ENCODE measurements at places on chromosomes 1 and 21.
A peak's percentile ranks its signal among the peaks of the same experiment; 100 is the strongest.

DNA sequence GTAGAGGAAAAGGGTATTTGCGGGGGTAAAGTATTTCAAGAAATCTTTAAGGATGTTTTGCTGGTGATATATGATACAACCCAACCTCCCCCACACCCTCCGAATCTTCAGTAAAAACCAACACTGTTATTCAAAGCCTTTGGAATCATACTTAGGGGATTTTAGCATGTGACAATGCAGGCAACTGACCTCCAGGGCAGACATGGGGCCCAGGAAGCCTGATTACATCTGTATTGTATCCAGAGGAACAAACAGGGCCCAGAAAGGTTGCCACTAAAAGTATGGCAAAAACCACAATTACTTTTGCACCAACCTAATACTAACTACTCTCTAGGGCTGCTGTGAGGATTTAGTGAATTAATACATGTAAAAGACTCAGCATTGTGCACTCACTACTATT lies 43.9 kb upstream of the CNN3 start:
- peaks cover 2% of the 10 kb centered on the region for H3K36me3 ChIP-seq
- H3K4me1 ChIP-seq, result peaks cover 3% of the 10 kb centered on the region
- H3K27me3 ChIP-seq, result no peaks in the 10 kb centered on the region
- no peak for DNase-seq
- H3K27ac ChIP-seq, result no peak overlapping the region
- H3K4me3 ChIP-seq, result no peak overlapping the region

DNA sequence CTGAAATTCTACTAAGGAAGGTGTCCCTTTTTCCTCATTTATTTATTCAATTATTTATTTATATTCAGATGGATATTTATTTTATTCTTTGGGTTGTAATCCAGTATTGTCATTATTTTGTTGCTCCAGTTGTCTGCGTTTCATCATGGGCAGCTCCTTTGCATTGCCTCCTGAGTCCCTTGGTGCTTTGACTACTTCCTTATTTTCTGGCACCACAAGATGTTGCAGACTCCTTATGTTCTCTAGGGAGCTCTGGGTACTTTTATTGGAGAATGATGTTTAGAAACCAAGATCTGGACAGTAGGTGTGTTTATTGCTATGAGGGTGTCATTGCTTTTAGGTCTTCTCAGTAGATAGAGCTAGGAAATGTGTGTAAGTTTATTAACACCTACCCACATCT lies 59.9 kb upstream of the ERRFI1 start:
- DNase-seq, result no peak
- H3K27ac ChIP-seq, result no peak overlapping the region
- no peaks in the 10 kb centered on the region for H3K36me3 ChIP-seq
- H3K4me1 ChIP-seq, result no peaks in the 10 kb centered on the region

DNA sequence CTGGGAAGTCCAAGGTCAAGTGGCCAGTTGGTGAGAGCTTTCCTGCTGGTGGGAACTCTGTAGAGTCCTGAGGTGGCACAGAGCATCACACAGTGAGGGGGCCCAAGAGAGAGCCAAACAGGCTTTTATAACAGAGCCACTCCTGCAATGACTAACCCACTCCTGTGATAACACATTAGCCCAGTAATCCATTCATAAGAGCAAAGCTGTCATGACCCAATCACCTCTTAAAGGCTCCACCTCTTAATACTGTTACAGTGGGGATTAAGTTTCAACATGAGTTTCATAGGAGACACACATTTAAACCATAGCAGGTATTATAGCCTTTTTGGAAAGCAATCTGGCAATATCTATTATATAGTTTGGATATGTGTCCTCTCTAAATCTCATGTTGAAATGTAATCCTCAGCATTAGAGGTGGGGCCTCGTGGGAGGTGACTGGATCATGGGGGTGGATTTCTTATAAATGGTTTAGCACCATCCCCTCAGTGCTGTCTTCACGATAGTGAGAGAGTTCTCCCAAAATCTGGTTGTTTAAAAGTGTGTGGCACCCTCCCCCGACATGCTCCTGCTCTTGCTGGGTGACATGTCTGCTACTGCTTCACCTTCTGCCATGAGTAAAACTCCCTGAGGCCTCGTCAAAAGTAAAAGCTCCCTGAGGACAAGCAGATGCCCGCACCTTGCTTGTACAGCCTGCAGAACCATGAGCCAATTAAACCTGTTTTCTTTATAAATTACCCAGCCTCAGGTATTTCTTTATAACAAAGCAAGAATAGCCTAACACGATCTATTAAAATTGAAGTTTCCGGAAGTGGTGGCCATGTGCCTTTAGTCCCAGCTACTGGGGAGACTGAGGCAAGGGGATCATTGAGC lies 64.5 kb downstream of the CD58 start:
- peaks cover 14% of the 10 kb centered on the region for H3K36me3 ChIP-seq
- no peak for DNase-seq

DNA sequence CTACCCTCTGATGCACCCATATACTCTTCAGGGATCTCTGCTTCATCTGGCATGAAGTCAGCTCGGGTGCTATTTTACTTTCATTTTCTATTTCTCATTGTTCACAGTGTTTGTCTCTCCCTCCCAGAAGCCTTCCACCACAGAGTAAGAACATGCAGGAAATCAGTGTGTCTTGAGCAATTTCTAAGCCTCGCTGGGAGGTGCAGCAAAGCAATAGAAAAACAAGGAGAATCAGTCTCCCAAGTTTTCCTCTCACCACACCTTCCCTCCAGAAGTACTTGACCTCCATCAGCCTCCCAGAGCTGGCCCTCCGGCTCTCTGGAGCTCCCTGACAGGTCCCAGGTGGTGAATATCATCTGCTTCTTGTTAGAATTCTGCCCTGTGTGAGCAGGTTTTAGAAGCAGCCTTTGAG lies 594.7 kb upstream of the CAMK1G start:
- peaks cover 10% of the 10 kb centered on the region for H3K4me1 ChIP-seq
- peak; percentile 2 for DNase-seq
- H3K27ac ChIP-seq, result peak overlapping the region; percentile 87

DNA sequence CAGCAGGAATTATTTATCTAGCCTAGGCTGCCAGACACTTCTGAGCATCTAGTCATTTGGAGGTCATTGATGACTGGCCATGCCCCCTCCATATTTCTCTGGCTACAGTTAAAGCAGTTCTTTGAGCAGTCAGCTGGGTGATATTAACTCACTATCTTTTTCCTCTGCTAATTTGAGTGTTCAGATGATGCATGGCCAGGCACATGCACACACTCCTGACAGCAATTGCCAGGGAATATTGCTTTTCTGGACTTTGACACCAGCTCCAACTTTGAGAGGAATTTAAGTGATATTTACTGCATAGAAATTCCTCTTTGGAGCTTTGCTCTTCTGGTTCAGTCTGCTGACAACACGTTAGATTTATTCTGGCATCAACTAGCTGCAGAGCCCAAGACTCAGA lies 52.6 kb downstream of the CD247 start:
- peak overlapping the region; percentile 24 for H3K27ac ChIP-seq
- DNase-seq, result no peak
- H3K4me3 ChIP-seq, result no peak overlapping the region
- H3K36me3 ChIP-seq, result peaks cover 81% of the 10 kb centered on the region

DNA sequence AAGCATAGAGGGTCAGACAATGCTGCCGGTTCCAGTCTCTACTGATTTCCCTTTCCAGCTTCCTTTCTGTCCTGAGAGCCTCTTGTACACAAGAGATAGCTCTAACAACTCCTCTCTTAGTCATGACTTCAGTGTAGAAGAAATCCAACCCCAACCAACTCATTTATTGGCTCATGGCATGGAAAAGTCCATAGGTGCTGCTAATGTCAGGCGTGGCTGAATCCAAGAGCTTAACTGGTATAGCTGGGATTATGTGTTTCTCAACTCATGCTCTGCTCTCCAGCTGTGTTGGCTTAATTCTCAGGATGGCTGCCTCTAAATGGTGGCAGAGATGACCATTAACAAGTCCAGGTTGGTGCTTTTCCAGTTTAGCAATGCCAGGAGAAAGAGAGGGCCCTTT lies 12.4 kb upstream of the THRAP3 start:
- peaks cover 4% of the 10 kb centered on the region for H3K36me3 ChIP-seq
- no peaks in the 10 kb centered on the region for H3K4me1 ChIP-seq
- H3K27me3 ChIP-seq, result no peaks in the 10 kb centered on the region
- DNase-seq, result no peak
- H3K4me3 ChIP-seq, result no peak overlapping the region

DNA sequence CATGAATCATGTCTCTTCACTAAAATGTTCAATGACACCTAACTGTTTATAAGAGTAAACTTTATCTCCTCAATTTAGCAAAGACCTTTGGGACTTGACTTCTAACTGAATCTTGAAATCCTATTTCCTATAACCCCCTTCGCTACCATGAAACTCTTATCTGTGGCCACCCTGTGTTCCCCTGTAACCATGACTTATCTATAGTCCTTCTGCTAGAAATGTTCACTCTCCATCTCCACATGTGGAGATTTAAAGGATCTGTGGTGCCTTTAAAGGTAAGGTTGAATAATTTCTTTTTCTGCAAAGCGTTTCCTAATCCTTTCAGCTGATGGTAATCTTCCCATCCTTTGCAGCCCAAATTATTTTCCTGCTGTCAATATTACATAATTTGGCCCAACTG lies 436.3 kb upstream of the RUNX1 start:
- H3K27ac ChIP-seq, result no peak overlapping the region
- peaks cover 54% of the 10 kb centered on the region for H3K27me3 ChIP-seq
- H3K36me3 ChIP-seq, result no peaks in the 10 kb centered on the region
- no peak for DNase-seq

GRCh38 chr1:102776071-102776470 lies 332.3 kb downstream of the COL11A1 start:
- DNase-seq, result no peak
- H3K4me3 ChIP-seq, result no peak overlapping the region
- H3K36me3 ChIP-seq, result no peaks in the 10 kb centered on the region
- no peaks in the 10 kb centered on the region for H3K27me3 ChIP-seq

DNA sequence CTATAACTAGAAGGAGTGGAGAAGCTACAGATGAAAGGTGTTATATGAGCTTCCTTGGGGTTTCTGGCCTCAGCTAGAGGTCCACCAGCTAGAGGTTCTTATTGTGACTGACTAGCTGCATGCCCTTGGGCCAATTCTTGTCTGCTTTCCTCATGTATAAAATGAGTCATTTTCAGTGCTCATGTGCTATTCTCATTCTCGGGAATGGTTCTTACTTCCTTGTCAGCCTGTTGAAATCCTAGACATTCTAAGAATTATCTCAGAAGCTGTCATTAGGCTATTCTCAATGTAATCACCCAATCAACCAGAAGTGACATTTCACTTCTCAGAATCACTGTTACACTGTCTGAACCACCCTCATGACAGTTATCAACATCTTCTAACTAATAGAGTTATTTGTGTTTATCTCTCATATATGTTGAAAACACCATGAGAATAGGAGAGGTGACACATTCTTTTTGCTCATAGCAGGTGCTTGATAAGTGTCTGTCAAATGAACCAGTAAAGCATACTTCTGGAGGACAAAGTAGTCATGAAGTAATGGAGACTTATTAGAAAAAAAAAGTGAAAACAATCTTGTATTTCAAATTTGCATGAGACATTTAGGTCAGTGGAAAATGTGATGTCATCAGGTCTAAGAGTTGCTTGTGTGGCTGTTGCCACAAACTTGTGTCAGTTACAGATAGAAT lies 122.8 kb upstream of the IVNS1ABP start:
- H3K27me3 ChIP-seq, result no peaks in the 10 kb centered on the region
- peaks cover 4% of the 10 kb centered on the region for H3K4me1 ChIP-seq
- DNase-seq, result no peak
- H3K4me3 ChIP-seq, result no peak overlapping the region
- H3K27ac ChIP-seq, result no peak overlapping the region

- H3K4me3 ChIP-seq, result peak overlapping the region; percentile 79
- H3K36me3 ChIP-seq, result peaks cover 4% of the 10 kb centered on the region
- peaks cover 64% of the 10 kb centered on the region for H3K27me3 ChIP-seq
- peak overlapping the region; percentile 17 for H3K27ac ChIP-seq
- DNase-seq, result no peak
Measured at GRCh38 chr1:228445843-228446650, 29.4 kb upstream of the TRIM17 start.

DNA sequence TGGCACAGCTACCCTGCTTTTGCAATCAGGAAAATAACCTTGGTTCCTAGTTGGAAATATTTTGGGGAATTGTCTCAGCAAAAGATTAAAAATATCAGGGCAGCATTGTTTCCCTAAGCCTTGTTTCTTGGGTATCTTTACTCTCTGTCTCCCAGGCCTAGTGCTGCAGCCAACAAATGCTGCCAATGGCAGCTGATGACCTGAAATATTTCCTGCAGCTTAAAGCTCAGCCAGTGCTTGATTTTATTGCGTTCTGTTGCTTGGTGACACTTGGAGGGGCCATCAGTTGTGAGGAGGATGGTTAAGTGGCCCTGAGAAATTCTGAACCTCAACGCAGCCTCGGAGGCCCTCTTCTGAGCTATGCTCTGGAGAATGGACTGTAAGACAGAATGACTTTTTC lies 59.4 kb upstream of the B3GALT5 start:
- no peak overlapping the region for H3K4me3 ChIP-seq
- peaks cover 13% of the 10 kb centered on the region for H3K27me3 ChIP-seq
- no peak overlapping the region for H3K27ac ChIP-seq
- no peaks in the 10 kb centered on the region for H3K36me3 ChIP-seq
- no peaks in the 10 kb centered on the region for H3K4me1 ChIP-seq
- DNase-seq, result no peak

GRCh38 chr1:57296726-57297250 lies 127.1 kb downstream of the DAB1 start:
- H3K27ac ChIP-seq, result no peak overlapping the region
- DNase-seq, result no peak
- H3K36me3 ChIP-seq, result no peaks in the 10 kb centered on the region
- H3K4me3 ChIP-seq, result no peak overlapping the region
- no peaks in the 10 kb centered on the region for H3K27me3 ChIP-seq

DNA sequence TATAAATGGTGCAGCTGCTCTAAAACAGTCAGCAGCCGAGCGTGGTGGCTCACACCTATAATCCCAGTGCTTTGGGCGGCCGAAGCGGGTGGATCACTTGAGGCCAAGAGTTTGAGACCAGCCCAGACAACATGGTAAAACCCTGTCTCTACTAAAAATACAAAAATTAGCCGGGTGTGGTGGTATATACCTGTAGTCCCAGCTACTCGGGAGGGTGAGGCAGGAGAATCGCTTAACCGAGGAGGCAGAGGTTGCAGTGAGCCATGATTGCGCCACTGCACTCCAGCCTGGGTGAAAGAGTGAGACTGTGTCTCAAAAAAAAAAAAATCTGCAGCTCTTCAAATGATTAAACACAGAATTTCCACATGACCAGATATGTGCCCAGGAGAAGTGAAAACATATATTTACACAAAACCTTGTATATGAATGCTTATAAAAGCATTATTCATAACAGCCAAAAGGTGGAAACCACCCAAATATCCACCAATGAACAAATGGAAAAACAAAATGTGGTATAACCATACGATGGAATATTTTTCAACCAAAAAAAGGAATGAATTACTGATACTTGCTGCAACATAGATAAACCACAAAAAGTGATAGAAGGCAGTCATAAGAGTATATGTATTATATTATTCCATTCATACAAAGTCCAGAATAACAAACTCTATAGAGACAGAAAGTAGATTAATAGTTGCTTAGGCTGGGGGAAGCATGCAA lies 14.1 kb downstream of the EPS15 start:
- no peak for DNase-seq
- peaks cover 48% of the 10 kb centered on the region for H3K36me3 ChIP-seq
- peaks cover 48% of the 10 kb centered on the region for H3K4me1 ChIP-seq
- no peaks in the 10 kb centered on the region for H3K27me3 ChIP-seq
- peak overlapping the region; percentile 56 for H3K4me3 ChIP-seq

- peaks cover 56% of the 10 kb centered on the region for H3K4me1 ChIP-seq
- peak; percentile 29 for DNase-seq
- no peaks in the 10 kb centered on the region for H3K27me3 ChIP-seq
- H3K27ac ChIP-seq, result peak overlapping the region; percentile 96
Measured at GRCh38 chr1:168535536-168535935, 8.3 kb downstream of the XCL2 start.

Measured in effector memory CD8-positive, alpha-beta T cell (primary cell).